Muscle of back (tissue), 13 donors: ENCODE measurements at places on chromosomes 7 and 10.

- no peak for DNase-seq
These were observed 19.1 kb upstream of the FAM53B start for GRCh38 chr10:124763267-124763666.

- DNase-seq = peak; percentile 38
These were observed 202.1 kb downstream of the TNS3 start for GRCh38 chr7:47379629-47380324.

DNA sequence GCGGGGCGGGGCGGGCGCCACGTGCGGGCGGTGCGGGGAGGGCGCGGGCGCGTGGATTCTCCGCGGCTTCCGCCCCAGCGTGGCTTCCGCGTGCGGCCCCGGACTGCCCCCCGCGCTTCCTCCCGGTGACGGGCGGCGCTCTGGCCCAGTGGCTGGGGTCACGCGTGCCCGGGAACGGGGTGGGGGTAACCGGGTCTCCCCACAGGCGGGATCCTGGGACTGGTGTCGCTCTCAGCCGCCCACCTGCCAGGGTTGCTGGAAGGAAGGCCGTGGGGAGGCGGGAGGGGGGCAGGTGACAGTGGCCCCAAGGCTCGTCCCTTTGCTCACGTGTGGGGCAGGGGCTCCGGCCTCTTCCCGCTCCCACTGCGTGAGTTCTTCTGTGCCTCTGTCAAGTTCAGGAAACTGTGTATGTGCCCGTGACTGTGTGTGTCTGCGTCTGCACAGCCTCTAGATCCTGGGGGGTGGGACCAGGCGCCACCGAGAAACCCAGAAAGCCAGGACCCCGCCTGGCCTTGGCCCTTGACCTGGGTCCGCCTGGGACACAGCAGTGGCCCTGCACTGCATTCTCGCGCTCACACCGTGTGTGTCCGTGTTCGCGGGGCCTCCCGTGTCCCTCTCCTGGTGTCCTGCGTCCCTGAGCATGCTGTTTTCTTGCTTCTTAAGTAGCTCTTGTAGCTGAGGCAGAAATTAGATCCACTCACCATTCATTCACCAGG lies 919 bp downstream of the MAFK start:
- DNase-seq = peak; percentile 71

DNA sequence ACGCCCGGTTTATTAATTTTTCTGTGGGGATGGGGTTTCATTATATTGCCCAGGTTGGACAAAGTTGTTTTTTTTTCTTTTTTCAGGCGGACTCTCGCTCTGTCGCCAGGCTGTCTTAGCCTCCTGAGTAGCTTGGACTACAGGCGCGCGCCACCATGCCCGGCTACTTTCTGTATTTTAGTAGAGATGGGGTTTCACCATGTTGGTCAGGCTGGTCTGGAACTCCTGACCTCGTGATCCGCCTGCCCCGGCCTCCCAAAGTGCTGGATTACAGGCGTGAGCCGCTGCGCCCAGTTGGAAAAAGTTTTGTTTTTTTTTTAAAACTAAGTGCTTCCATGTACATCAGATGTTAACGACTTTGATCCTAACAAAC lies 542 bp upstream of the ZNF394 start:
- no peak for DNase-seq

- no peak for DNase-seq
These were observed 96.0 kb downstream of the DOCK4 start for GRCh38 chr7:112110175-112110574.

- no peak for DNase-seq
These were observed 33.4 kb downstream of the IQUB start for GRCh38 chr7:123500878-123501489.

DNA sequence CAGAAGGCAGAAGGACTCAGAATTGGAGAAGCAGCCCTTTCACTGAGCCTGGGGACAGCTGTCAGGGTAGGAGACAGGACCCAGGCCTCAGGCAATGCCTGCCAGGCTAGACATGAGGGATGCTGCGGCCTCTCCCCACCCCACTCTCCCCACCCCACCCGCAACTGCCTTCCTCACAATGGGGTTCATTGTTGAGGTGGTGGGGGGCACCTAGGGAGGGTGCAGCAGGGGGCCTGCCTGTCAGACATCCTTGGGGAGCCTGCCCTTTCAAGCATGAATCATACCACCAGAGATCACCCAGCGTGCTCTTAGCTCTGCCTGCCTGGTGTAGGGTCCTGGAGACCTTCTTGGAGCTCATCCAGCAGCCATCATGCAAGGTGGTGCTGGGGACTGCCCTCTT lies at the start of gene C10orf62:
Gene C10orf62 (plus strand): TSS at position 243 of the 400 bp plus-strand sequence. CDS start 177 bp downstream, outside the sequence.
- DNase-seq = no peak

GRCh38 chr10:118758449-118758848 lies 3.7 kb upstream of the CACUL1 start:
- DNase-seq = no peak

- DNase-seq = peak; percentile 28
These were observed 15.7 kb downstream of the ZFAND2A start for GRCh38 chr7:1144269-1144771.

GRCh38 chr10:77146712-77147336 lies 490.8 kb downstream of the KCNMA1 start:
- DNase-seq = no peak

- DNase-seq = no peak
These were observed 188.3 kb downstream of the DGKB start for GRCh38 chr7:14714161-14714728.

DNA sequence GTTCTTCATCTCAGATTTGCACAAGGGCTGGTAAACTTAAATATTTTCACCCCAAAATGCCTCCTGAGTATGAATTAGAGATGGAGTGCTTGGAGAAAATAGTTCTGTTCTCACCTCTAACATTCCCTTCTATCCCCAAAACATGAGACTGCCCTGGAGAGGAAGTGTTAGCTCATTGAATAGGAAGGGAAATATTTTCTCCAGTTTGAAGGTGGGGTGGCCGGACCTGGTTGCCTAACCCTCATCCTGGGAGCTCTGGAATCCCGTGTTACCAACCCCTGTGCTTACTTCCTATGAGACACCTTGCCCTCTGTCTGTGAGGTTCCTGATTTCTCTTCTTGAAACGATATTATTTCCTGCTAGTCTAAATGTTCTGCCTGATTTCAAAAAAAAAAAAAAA lies 779 bp downstream of the IFIT2 start:
- no peak for DNase-seq

DNA sequence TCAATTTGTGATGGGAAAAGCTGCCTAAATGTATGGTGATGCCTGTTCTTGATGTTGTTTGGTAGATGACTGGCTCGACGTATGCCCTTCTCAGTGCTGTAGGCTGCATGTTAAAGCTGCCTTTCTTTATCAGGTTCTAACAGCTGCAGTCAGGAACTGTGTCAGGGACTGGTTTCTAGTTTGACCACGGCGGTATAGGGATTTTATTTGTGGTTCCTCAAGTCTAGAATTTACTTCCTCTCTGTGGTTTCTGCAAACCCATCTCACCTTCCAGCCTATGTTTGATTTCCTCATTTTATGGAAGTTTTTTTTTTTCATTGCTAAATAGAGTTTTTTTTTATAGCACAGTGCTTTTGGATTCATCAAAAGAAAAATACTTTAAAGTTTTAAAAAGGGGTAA lies 26.5 kb downstream of the LMTK2 start:
- no peak for DNase-seq

- DNase-seq = no peak
These were observed 334.7 kb downstream of the ANKRD7 start for GRCh38 chr7:118559207-118559606.
